Placental epithelial cell (primary cell): ENCODE measurements at places on chromosomes 7 and 10. TPM values are rescaled to one million over a fixed set of nuclear protein-coding genes. Genes with fewer than 3 reads are reported as not detected.

The NYAP1 gene
- total RNA-seq: 0.87 and 2.0 TPM in 2 replicates

The ELFN1 gene
- total RNA-seq: under 0.01 and 0.22 TPM in 2 replicates

The ZNF736 gene
- 6.6 and 14.9 TPM in 2 replicates for total RNA-seq

The MMP21 gene
- total RNA-seq: 0.11 TPM in 1 of 2 replicates, not detected in the other

The PRKAR2B gene
- under 0.01 and 0.39 TPM in 2 replicates for total RNA-seq

The LARP4B gene
- total RNA-seq: 44.5 and 49.1 TPM in 2 replicates

The OR13A1 gene
- total RNA-seq: 0.22 TPM in 1 of 2 replicates, not detected in the other

The HTR7 gene
- 0.39 TPM in 1 of 2 replicates, not detected in the other for total RNA-seq

The TUBAL3 gene
- total RNA-seq: not detected in 2 replicates

The TYSND1 gene
- total RNA-seq: 15.9 and 16.5 TPM in 2 replicates

The MKI67 gene
- total RNA-seq: 5.1 and 8.8 TPM in 2 replicates
